ENCODE measurements at places on chromosomes 2 and 18.

GRCh38 chr2:100485396-100485795, 15.1 kb downstream of the NMS start:
- DNase-seq = no peak

DNA sequence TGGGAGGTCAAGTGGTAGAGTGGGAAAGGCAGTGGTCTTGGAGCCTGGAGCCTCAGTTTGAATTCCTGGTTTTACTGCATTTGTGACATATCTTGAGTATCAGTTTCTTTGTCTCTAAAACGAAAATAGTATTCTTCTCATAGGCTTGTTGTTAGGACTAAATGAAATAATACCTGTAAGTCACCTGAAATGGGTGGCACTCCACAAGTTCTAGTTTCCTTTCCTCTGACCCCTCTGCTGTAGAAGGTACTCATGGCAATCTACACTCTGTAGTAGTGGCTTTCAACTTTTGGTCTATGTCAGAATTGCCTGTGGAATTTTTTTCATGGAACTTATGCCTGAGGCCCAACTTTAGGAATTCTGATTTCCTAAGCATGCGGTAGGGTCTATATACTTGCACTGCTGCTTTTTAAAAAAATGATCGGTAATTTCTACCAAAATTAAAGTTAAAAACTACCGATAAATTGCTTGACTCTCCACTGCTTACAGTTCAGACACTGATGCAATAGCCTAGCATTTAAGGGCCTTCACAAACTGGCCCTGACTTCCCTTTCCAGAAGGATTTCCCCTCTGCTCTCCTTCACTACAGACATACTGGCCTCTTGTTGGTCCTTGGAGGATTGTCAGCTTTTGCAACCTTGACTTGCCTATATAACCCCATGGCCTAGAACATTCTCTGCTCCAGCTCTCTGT, 47.2 kb downstream of the PLEK start:
- DNase-seq = no peak

DNA sequence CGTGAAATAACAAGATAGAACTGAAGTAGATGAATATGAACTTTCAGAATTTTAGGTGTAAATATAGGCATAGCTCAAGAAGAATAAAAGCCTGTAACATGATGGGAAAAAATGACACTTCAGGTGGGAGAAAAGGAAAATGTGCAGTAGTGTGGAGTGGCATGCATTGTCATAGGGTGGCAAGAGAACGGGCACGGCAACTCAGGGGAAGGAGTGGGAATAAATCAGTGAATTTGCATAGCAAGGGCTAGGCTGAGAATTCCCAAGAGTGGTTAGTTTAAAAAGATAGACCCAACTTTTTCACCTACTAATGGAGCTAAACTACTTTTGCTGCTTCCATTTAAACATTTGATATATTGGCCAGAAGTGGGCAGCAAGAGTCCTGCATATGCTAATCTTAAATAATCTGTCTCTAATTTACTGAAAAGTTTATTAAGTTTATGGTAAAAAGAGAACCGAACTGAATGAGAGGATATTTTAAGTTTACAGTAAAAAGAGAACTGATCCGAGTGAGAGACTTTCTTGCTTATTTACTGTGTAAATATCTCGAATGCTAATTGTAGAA, 228.1 kb downstream of the CTNNA2 start:
- DNase-seq = no peak

DNA sequence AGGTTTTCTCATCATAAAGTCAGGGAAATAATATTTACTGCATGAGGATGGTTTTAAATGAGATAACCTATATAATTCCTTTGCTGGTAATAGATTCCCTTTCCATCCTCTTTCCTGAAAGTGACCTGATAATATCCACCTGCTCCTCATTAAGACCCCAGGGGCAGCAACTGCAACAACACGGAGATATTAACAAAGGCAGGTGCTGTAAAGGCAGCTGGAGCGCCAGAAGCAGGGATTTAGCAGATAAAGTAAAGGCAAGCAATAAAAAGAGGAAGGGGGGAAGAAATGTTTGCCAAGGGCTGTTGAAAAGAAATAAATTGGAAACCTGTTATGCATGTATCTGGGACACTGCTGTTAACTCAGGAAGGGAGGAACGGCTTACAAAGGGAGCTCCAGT, 472.6 kb upstream of the KLHL29 start:
- DNase-seq = no peak

GRCh38 chr2:120896901-120897300, 161.2 kb downstream of the GLI2 start:
- DNase-seq = no peak

DNA sequence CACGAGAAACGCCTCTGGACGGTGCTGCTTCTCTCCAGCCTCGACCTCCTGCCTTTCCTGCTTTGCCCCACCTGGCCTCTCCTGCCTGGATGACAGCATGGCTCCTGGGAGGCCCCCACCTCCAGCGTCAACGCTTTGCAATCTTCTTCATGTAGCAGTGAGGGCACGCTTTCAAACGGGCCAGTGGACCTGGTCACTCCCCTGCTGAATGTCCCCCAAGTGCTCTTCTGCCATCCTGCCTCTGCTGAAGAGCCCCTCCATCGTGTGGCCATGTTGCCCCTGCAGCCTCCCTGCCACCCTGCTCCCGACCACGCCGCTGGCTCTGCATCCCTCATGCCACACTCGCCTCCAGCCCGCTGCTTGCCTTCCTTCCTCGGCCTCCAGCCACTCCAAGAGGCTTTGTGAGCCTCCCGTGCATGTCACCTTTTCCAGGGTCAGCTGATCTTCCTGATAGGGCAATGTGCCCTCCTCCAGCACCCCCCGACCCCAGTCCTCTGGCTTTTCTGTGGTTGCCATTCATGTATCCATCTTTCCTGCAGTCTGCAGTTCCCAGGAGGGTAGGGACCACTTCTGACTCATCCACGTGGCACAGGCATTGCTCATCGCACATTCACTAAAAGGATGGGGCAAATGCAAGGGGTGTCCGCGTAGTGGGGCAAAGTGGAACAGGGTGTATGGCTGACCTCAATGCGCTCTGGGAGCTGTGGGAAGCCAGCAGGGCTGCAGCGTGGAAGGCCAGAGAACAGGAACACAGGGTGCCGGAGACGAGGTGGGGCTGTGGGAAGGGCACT, 268.8 kb downstream of the TWIST2 start:
- DNase-seq = no peak

All from AG09319 (cell line).